Fibroblast of skin of left quadriceps (primary cell): ENCODE measurements at places on chromosomes 11 and 22.
A peak's percentile ranks its signal among the peaks of the same experiment; 100 is the strongest.

GRCh38 chr11:47028195-47029093, 91.9 kb downstream of the CSTPP1 start:
- DNase-seq, result no peak

- no peak for DNase-seq
Observed at GRCh38 chr11:91819195-91819594, 405.4 kb upstream of the FAT3 start.

DNA sequence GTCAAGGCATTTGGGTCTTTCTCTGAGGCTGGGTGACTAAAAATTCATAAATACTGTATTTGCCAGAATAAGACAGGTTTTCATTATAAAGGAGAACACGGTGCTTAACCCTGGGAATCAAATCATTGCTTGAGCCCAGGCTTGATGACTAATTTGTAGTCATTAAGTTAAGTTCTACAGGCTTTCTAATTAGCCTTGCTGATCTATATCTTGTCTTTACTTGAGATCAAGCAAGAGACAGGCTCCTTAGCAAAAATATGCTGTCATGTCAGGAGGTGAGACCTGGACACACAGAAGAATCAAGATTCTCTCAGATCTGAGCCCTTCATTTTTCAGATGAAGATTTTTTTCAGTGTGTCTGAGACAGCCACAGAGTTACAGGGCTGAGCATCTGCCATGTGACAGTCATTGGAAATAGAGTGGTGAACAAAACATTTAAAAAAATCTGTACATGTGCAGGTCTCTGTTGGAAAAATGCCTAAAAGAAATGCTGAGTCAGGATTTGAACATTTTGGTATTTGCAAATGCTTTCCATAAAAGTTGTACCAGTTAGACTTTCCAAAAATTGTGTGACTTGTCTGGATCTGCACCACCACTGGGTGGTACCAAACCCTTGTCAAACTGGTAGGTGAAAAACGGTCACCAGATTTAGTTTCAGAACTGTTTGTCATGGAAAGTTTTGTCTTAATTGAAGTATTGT, 14.6 kb downstream of the ACAT1 start:
- peak; percentile 9 for DNase-seq

GRCh38 chr11:114167355-114167754, 107.8 kb downstream of the ZBTB16 start:
- DNase-seq, result no peak

DNA sequence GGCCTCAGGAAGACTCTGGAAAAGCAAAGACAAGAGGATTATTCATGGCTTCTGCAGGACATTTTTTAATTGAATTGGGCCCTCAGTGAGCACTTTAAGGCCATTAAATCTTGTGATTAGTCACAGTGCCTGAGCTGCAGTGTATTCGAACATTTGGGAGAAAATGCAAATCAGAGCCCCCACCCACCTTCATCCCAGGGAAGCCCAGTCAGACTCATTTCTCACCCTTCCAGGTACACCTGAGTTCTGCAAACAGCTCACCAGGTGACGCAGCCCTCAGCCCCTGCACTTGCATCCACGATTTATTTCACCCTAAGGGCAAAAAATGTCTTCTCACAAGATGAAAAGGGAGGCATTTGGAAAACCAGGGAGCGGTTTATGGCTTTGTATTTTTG, 128.7 kb downstream of the MPPED1 start:
- no peak for DNase-seq

DNA sequence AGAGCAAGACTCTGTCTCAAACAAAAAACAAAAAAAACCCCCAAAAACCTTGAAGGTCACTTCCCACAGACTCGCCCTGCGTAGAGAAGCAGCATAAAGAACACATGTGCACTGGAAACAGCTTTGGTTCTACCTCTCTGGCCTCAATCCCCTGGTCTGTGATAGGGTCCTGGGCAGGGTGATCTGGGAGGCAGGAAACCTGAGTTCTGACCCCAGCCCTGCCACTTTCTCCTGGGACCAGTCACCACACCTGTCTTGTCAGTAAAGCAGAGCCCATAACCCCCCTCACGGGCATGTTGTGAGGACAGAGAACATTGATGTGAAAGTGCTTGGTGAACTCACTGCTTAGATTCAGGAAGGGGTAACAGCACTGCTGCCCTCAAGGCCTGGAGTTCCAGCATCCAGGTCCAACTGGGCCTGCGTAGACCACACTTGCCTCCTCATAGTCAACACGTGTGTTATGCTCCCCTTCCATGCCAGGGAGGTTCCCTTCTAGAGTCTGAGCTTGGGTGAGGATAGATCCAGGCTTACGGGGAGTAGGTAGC, 11.4 kb downstream of the UCP2 start:
- DNase-seq, result no peak

DNA sequence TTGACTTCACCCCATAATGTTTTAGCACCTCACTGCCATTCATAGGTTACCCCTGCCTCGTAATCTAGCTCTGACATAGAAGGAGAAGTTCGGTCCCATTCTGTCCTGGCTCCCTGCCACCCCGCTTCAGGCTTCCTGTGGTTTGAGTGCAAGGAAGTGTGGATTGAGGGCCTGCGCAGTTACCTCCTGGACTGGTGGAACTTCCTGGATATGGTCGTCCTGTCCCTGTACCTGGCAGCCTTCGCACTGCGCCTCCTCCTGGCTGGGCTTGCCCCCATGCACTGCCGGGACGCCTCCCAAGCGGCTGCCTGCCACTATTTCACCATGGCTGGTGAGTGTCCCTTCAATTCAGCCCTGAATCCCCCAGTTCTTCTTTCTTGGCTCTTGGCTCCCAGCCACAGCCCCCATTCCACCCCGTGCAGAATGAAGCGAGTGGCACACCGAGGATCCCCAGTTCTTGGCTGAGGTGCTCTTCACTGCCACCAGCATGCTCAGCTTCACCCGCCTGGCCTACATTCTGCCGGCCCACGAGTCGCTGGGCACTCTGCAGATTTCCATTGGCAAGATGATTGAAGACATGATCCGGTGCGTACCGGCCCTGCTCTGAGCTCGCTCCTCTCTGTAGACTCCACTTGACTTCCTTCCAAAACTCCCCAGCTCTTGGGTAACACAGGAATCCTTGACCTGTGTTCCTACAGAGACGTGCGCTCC, 15.4 kb downstream of the ART5 start:
- no peak for DNase-seq

DNA sequence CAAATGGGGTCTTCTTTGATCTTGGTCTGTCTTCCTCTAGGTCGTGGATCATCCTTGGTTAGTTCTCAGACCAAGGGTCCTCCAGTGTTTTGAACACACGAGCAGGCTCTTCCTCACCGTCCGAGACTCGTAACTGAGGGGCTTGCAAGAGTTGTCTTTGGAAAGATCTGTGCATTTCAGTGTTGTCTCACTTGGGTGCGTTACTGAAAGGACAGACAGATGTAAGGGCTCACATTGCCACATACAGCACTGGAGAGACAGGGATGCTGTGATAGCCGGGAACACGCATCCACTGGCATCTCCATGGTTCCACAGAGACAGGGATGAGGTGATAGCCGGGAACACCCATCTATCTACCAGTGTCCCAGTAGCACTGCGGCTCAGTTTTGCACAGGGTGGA, 15.7 kb downstream of the GLB1L2 start:
- DNase-seq, result no peak

DNA sequence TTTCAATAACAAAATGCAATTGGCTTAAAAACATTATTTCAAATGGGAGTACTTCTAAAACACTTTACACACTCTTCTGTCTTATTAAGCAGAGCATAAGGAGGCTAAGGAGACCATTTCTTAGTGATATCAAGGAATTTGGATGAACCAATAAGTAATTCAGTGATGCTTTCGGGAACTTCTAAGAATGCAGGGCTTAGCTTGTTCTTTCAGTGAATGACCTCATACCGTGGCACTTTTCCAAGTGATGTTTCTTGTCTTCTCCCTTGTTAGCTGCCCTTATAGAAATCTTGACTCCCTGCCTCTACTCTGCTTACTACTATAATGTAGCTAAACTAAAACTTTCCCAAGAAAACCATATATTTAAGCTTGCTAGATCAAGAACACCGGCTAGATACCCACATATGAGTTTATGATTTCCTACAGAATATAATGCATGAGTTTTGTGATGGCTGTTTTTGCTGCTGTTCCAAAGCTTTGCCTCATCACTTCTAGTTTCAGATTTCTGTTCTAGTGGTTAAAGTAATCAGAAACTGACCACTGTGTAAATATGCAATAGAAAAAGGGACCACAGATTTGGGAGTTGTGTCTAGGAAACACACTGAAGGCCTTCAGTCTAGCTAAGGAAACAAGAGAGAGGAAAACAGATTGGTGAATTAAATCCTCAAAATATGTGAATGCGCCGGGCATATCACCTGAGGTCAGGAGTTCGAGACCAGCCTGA, 37.5 kb upstream of the STK33 start:
- DNase-seq, result peak; percentile 74

- no peak for DNase-seq
Observed at GRCh38 chr11:76885390-76886097, 24.8 kb downstream of the ACER3 start.

- no peak for DNase-seq
Observed at GRCh38 chr22:17872471-17872870, 98.2 kb upstream of the BID start.

DNA sequence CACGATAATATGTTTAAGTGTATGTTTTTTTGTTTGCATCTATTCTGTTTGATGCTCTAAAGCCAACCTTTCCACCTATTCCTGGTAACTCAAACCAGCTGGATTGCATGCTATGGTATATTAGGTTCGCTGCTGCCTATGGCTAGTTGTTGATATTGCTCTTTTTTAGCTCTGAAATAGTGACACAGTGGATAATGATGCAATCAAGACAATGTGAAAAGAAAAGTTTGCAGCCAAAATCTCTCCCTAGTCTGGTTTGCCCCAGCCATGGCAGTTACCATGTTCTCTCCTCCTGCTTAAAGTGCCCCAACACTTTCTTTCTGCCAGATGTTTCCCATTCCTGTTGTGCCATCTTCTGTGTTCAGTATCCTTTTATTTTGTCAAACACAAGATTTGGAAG, 269.7 kb downstream of the DYNC2H1 start:
- DNase-seq, result no peak

DNA sequence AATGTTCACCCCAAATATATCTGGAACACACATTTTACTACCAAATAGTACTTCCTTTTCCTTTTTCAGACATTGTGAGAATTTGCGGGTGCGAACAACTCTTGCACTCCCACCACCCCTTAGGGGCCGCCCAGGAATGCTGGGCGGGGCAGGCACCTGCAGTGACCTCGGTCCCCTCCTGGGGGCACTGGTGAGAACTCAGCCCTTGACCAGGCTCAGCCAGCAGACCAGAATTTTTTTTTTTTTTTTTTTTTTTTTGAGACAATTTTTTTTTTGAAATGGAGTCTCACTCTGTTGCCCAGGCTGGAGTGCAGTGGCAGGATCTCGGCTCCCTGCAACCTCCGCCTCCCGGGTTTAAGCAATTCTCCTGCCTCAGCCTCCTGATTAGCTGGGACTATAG, 75.8 kb downstream of the ARHGAP8 start:
- DNase-seq, result no peak

DNA sequence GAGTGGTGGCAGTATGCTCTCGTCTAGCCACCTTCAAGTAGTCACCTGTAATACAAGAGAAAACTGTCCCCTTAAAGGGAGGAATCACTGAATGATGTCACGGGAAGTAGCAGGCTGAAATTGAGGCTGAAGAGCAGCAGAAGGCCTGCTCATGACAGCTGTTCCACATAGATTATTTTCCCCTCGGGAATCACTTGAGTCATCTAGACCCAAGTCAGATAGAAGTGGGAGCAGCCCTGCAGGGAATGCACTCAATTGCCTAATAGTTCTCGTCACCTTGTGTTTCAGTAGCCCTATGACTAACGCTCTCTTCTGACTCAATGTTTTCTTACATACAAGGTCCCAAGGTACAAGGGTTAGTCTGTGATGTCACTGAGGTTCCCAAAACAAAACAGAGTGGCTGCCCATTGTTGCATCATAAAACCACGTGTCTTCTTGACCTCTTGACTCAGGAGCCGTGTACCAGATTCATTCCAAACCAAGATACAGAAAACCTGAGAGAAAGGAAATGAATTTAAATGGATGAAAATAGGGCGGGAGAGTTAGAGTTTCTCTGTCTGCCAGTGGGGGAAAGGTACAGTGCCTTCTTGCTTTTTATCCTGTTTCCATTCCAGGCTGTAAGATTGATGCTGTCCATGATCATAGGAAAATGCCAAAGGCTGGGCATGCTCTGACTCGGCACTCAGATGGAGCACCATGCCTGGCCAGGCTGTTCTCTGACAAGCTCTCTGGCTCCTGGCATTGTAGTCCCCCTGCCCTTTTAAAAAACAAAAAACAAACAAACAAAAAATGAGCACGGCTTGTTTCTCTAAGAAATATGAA, 21.6 kb upstream of the C11orf96 start:
- peak; percentile 97 for DNase-seq

DNA sequence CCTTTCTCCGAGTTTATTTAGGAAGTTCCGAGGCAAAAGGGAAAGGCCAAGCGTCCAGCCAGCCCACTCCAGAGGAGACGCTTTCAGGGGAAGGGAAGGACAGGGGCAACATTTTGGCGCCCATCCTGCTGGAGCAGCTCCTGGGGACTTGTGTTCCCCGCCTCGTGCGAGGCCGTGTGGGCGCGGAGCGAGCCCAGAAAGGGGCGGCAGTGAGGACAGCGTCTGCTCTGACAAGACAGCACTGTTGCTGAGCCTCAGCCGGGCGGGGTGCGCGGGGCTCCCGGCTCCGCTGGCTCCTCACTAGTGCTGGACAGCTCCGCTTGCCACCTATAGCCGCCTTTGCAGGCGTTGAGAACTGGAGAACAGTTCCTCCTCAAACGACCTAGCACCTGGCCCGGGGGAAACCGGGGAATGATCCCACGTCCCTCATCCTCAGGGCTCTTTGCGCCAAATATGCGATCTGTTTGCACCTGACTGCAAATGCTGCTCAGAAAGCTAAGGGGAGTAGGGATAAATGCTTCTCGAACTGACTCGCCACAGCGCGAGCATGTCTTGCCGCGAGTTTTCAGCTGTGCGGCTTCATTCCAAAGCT, 722 bp upstream of the GUCY1A2 start:
- no peak for DNase-seq

GRCh38 chr11:79498667-79499066, 57.8 kb upstream of the TENM4 start:
- no peak for DNase-seq

DNA sequence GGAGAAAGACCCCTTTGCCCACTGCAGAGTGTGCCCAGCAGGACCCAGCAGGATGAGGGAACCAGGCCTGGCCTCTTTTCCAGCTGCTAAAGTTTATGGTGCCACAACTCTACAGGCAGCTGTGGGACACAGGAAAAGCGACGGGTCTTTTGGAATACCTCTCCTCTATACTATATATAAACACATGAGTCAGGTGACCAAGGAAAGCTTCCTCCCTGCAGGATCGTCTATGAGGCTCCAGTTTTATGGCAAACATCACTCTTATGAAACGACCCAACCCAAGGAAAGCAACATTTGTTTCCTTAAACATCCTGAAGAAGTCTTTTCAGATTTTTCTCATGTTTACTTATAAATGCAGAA, 102.8 kb upstream of the AKIP1 start:
- no peak for DNase-seq

- no peak for DNase-seq
Observed at GRCh38 chr11:15027011-15027410, 46.4 kb upstream of the CALCB start.

DNA sequence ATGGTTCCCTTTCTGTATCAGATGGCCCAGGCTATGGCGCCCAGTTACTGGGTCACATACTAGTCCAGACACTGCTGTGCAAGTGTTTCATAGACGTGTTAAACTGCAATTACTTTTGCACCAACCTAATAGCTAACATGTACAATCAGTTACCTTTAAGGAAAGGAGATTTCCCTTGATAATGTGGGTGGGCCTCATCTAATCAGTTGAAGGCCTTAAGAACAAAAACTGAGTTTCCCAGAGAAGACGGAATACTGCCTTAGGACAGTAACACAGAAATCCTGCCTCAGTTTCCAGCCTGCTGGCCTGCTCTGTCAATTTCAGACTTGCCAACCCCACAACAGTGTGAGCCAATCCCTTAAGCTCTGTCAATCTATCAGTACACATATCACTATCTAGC, 229.9 kb upstream of the SYN3 start:
- DNase-seq, result no peak
